Activated naive CD8-positive, alpha-beta T cell treated with anti-CD3 and anti-CD28 coated beads, Interleukin-2, amount 50 U/mL, for 24 hours (primary cell): ENCODE measurements at places on chromosomes 12 and 14.
A peak's percentile ranks its signal among the peaks of the same experiment; 100 is the strongest.

DNA sequence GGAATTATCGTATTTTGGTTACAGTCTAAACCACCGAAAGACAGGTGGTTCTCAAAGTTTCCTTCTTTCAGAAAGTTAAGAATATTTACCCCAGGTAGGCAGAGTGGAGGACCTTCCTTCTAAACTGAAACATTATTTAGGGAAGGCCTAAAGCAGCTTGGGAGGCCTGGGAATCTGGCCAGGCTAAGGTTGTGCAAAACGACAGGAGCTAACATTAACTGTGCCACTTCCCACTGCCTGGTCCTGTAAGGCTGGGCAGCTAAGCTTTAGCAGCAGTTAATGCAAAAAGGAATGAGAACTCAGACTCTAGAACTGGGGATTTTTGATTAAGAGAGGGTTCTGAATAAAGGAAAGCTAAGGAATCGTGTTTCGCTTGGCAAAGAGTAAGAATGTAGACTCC lies 82.6 kb downstream of the SLCO1A2 start:
- DNase-seq = no peak

DNA sequence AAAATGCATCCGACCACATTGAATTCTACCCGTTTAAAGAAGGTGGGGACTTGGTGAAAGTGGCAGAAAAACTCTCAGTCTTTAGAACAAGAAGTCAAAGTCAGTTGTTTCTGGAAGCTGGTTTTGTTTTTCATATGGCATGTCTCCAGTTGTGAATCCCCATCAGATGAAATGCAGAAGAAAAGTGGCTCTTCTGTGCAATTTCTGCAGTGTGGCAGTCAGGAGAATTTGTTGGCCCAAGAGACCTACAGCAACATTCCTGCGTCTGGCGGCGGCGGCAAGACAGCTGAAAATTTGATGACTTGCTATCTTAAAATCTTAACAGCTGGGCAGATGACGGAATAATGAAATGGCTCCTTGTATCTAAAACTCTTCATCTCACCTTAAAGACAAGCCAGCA lies 201.5 kb downstream of the FOXN3 start:
- DNase-seq = no peak

- peak; percentile 77 for DNase-seq
These were observed 151.5 kb downstream of the PRKCH start for GRCh38 chr14:61472801-61473376.

- no peak for DNase-seq
These were observed 1419.9 kb upstream of the TMEM132C start for GRCh38 chr12:126847005-126847629.

GRCh38 chr12:115944837-115945490 lies 332.5 kb downstream of the MED13L start:
- no peak for DNase-seq

DNA sequence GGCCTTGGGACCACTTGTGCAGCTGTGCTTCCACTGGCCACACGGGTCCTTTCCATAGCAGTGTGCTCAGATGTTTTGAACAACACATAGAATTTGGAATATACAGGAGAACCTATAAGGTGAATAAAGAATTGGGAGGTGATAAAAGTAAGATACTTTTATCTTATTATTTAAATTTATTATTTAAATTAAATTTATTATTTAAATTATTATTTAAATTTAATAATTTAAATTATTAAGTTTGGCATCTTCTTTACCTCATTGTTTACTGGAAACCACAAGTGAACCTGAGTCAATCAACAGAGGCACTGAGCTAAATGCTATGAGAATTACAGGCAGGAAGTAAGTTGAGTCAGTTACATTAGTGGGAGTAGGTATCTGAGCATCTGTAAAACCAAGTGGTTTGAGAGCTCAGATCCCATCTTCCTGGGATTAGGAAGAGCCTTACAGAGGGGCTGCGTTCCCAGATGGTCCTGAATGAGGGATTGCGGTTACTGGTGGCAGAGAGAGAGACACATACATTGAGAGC lies 103.1 kb downstream of the ESR2 start:
- no peak for DNase-seq

- no peak for DNase-seq
These were observed 10.2 kb downstream of the INHBC start for GRCh38 chr12:57444744-57445143.

DNA sequence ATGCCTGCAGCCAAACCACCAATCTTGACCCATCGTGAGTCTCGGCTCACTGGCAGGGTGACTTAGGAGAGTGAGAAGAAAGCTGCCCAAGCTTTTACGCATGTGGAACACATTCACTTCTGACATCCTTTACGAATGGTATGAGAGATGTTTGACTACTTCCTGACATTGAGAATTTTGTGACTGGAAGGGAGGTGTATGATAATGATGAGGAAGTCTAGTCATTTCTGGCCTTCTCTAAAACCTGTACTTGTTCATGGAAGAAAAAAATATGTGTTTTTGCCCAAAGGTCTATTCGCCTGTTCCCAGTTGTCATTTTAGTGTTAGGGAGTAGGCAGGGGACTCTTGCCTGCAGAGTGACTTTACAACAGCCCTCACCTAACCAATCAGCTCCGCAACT lies 227.2 kb upstream of the ATP2B1 start:
- DNase-seq = no peak

DNA sequence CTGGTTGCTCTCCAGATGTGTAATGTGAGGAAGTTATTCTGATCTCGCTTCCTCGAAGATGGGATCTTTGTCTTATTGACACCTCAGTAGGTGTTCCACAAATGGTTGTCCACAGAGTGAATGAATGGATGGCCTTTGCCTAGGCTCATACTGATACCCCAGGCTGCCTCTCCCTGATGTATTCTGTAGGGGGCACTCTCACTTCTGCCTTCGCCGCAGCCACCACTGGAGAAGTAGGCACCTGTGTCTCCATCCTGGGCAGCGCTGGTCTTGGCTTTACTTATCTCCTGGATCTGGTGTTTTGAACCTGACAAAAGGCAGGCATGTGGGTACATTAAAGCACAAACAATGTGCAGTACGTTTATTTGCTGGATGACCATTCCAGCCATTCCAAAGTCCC lies 82.1 kb downstream of the ZFP36L1 start:
- DNase-seq = no peak

GRCh38 chr12:131882804-131883520 lies 11.5 kb upstream of the ULK1 start:
- DNase-seq = no peak

DNA sequence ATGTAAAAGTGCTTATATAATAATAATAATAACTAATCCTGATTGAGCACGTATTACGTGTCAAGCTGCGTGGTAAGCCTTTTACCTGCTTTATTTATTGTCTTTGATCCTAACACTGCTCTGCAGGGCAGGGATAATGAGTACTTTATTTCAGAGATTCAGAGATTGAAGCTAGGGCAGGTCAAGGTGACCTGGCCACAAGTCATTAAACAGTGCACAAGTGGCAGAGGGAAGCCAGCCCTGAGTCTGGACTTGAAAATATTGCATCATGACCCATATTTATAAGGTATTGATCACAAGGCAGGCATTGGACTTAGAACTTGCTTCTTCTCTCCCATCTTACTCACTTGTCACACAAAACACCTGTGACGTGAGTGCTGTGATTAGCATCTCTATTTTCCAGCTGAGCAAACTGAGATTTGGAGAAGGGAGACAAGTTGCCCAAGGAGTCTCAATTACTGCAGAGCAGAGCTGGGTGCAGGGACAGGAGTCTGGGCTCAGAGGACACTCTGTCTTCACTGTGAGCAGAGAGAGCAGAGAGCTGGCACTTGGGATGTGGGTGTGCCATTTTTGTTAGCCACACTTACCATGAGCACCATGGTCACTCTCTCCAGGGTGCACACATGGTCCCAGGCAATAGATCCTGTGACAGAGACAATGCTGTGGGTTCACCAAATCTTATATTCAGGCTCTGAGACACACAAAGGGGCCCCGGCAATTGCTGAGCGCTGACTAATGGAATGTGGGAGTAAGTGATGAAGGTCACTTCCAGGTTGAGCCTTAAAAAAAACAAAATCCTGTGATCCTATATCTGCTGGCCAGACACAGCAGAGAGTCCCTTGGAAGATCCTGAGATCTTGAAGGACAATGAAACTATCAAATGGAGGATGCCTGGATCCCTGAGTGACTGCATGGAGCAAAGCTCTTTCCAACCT lies 113.2 kb upstream of the MED13L start:
- DNase-seq = no peak

GRCh38 chr12:75876832-75877762 lies 154.5 kb downstream of the PHLDA1 start:
- DNase-seq = no peak

- no peak for DNase-seq
These were observed 13.7 kb downstream of the PRKCH start for GRCh38 chr14:61335049-61335448.
